ENCODE measurements at places on chromosomes 4 and X. TPM values are rescaled to one million over a fixed set of nuclear protein-coding genes. Genes with fewer than 3 reads are reported as not detected.

IGSF1 gene
- total RNA-seq, result not detected

- no peak overlapping the region for H3K27ac ChIP-seq
- H3K4me3 ChIP-seq, result no peak overlapping the region
- H3K36me3 ChIP-seq, result no peaks in the 10 kb centered on the region
- no peak for DNase-seq
- H3K4me1 ChIP-seq, result no peaks in the 10 kb centered on the region
- no peaks in the 10 kb centered on the region for H3K27me3 ChIP-seq
These were observed 247.7 kb downstream of the ANKRD50 start for GRCh38 chr4:124464836-124465235.

DNA sequence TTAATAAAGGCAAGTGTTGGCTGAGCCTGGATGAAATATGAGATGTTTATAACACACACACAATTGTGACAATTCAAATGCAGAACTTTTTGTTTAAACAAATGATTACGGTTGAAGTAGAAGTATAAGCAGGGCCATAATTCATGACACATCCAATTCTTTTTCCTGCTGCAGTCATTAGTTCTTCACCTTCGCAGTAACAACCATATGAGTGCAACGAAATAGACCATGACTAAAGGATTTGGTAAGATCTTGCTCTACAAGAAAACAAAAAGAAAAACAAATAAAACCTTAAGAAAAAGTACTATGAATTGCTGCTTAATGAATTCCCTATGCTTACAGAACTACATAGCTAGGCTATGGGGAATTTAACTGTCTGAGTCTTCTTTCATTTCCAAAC, 13.9 kb upstream of the BMPR1B start:
- H3K4me1 ChIP-seq, result no peaks in the 10 kb centered on the region
- no peaks in the 10 kb centered on the region for H3K27me3 ChIP-seq
- no peak overlapping the region for H3K4me3 ChIP-seq
- no peaks in the 10 kb centered on the region for H3K36me3 ChIP-seq
- DNase-seq, result no peak
- no peak overlapping the region for H3K27ac ChIP-seq

CXCL3 gene
- total RNA-seq, result 5.3 TPM

GRCh38 chrX:24285082-24285481, 28.8 kb downstream of the SUPT20HL2 start:
- no peak overlapping the region for H3K4me3 ChIP-seq
- no peaks in the 10 kb centered on the region for H3K27me3 ChIP-seq
- H3K4me1 ChIP-seq, result no peaks in the 10 kb centered on the region
- no peak for DNase-seq

AP1AR gene
- total RNA-seq, result 11.6 TPM

GRCh38 chr4:121898150-121898549, 27.9 kb upstream of the BBS7 start:
- no peaks in the 10 kb centered on the region for H3K27me3 ChIP-seq
- no peak overlapping the region for H3K4me3 ChIP-seq
- H3K4me1 ChIP-seq, result no peaks in the 10 kb centered on the region
- no peaks in the 10 kb centered on the region for H3K36me3 ChIP-seq

CD38 gene
- 2.9 TPM for total RNA-seq

- H3K4me1 ChIP-seq, result no peaks in the 10 kb centered on the region
- no peaks in the 10 kb centered on the region for H3K27me3 ChIP-seq
- peaks cover 10% of the 10 kb centered on the region for H3K36me3 ChIP-seq
- H3K27ac ChIP-seq, result peak overlapping the region; percentile 18
- H3K4me3 ChIP-seq, result no peak overlapping the region
These were observed 277.5 kb upstream of the AGTR2 start for GRCh38 chrX:115892787-115893671.

DNA sequence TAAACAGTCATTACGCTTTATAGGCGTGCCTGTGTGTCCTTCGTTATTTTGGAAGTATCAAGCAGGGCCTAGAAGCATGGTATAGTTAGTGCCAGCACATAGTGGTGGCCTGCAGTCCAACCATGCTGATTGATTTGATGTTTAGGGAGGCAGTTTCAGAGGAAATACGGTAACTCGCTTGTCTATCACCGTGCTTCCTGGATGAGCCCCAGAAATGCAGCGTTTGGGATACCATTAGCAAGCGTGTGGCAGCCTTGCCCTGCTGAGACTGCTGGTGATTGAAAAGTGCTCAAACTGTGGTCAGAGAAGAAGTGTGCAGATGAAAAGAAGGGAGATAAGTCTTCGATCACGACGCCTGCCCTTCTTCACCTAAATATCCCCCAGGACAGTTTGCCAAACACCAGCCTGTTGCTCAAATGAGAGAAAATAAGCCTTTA, 158.4 kb downstream of the CHIC2 start:
- peak overlapping the region; percentile 42 for H3K27ac ChIP-seq
- H3K4me1 ChIP-seq, result peaks cover 7% of the 10 kb centered on the region

DNA sequence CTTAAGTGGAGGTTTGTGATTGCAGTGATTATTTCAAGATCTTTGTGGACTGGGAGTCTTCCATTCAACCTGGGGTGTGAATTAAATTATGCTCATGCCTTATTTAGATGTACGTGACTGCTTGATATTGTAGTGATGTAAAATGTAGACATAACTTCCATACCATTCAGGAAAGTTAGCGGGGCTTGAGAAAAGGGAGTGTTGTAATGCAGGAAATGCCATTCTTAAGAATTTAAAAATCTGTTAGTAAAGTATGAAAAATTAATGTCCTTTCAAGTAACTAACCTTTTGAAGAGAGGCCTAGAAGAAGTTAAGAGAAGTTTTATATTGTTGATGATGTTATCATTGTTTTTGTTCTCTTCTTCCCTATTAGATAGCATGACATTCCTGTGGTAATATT, 318.2 kb downstream of the CCSER1 start:
- no peak overlapping the region for H3K27ac ChIP-seq
- H3K4me3 ChIP-seq, result no peak overlapping the region
- DNase-seq, result no peak
- no peaks in the 10 kb centered on the region for H3K27me3 ChIP-seq

DNA sequence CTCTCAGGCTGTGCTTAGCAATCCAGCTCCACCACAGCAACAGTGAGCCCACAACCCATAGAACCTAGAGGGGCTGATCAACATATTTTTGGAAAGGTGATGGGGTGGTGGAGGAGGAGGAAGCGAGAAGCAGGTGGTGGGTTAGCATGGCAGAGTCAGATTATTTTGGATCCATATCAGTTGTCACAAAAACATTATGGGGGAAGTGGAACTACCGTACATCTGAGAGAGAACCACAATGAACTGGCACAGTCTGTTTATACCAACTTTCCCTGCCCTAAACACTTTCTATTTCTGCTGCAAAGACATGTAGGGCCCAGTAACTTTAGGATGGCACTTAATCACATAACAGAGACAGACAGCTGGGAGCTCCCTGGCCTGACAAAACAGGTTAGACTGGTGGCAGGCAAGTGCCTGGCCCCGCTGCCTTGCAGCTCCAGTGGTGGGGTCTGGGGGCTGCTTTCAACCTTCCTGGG, 4.3 kb downstream of the SLC9A7 start:
- H3K4me1 ChIP-seq, result peaks cover 12% of the 10 kb centered on the region
- DNase-seq, result no peak
- no peaks in the 10 kb centered on the region for H3K27me3 ChIP-seq
- H3K4me3 ChIP-seq, result no peak overlapping the region
- H3K27ac ChIP-seq, result no peak overlapping the region
- H3K36me3 ChIP-seq, result no peaks in the 10 kb centered on the region

GRCh38 chr4:98204236-98204553, 57.0 kb upstream of the RAP1GDS1 start:
- no peaks in the 10 kb centered on the region for H3K36me3 ChIP-seq
- no peak for DNase-seq

- H3K27me3 ChIP-seq, result no peaks in the 10 kb centered on the region
- peaks cover 56% of the 10 kb centered on the region for H3K36me3 ChIP-seq
- H3K27ac ChIP-seq, result peak overlapping the region; percentile 81
These were observed 19.3 kb downstream of the SCARB2 start for GRCh38 chr4:76194325-76194724.

GALNTL6 gene
- total RNA-seq, result 0.58 TPM

DNA sequence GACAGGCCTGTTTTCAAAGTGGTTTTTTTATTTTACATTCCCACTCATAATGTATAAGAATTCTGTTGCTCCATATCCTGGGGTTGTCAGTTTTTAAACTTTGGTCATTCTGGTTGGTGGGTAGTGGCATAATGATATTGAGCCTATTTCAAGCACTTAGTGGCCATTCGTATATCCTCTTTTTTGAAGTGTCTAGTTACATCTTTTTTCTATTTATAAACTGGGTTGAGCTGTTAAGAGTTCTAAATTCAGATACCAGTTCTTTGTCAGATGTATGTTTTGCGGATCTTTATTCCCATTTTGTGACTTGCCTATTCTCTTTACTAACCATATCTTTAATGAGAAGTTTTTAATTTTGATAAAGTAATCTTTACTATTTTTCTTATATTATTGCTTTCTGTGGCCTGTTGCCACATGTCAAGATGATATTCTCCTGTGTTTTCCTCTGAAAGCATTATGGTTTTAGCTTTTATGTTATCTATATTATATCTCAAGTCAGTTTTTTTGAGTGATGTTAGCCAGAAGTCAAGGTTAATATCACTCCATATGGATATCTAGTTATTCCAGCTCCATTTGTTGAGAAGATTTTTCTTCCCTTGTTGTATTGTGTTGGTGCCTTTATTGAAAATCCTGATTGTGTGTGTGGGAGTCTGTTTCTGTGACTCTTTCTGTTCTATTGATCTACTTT, 110.9 kb downstream of the FHIP1A start:
- H3K27ac ChIP-seq, result no peak overlapping the region
- H3K27me3 ChIP-seq, result no peaks in the 10 kb centered on the region
- H3K4me3 ChIP-seq, result no peak overlapping the region
- no peak for DNase-seq
- H3K4me1 ChIP-seq, result no peaks in the 10 kb centered on the region
- H3K36me3 ChIP-seq, result no peaks in the 10 kb centered on the region

DNA sequence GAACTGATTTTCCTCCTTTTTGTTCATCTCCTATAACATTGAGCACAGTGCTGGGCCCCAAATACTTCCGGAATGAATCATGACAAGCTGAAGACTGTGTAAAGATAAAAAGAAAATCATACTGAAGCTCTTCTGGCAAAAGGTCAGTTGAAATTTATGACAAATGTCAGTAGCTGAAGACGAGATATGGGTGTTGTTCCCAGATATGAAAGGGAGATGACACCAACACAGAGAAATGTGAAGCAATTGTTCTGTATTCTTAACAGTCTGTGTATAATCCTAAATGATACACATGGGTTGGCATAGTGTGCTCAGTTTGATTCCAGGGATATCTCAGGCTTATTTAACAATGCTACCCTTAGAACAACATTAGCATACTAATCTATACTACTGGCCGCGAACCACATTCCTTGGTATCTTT, 170.5 kb upstream of the PITX2 start:
- H3K27ac ChIP-seq, result no peak overlapping the region
- H3K36me3 ChIP-seq, result no peaks in the 10 kb centered on the region
- H3K4me3 ChIP-seq, result no peak overlapping the region
- no peaks in the 10 kb centered on the region for H3K27me3 ChIP-seq
- H3K4me1 ChIP-seq, result no peaks in the 10 kb centered on the region

DNA sequence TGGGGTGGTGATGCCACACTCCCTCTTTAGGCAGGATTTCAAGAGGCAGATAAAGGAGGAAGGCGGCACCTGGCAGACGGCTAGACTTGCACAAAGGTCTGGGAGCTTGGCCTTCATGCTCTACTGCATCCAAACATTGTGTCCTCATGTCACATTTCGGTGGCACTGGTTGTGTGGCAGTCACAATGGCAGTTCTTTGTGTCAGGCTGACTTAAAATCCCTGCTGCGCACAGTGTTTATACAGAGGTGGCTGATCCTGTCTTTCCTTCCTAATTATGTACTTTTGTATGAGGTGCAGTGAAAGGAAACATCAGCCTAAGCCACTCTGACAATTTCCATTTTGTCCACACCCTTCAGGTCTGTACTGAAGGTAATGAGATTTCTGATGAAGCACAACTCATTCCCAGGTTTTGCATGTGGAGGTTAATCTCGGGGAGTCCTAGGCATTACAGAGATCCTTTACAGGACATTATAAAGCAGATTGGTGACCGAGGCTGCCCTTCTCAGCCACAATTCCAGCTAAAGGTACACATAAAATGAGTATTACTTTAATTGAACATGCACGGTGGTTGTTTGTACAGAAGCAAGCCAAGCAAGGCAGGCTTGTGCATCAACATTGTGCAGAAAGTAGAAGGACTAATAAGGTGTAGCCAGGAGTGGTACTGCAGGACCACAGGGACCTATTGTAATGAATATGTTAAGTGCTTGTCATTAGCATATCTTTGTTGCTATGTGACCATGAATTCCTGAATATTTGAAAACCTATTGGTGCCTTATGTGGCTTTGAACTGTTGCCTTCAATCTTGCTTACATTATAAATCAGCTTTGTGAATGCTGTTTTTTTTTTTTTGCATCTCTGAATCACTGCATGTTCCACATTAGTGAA, 147.6 kb downstream of the STK32B start:
- DNase-seq, result no peak
- H3K27me3 ChIP-seq, result no peaks in the 10 kb centered on the region
- no peak overlapping the region for H3K4me3 ChIP-seq
- no peaks in the 10 kb centered on the region for H3K4me1 ChIP-seq
- H3K36me3 ChIP-seq, result no peaks in the 10 kb centered on the region
- H3K27ac ChIP-seq, result no peak overlapping the region

DNA sequence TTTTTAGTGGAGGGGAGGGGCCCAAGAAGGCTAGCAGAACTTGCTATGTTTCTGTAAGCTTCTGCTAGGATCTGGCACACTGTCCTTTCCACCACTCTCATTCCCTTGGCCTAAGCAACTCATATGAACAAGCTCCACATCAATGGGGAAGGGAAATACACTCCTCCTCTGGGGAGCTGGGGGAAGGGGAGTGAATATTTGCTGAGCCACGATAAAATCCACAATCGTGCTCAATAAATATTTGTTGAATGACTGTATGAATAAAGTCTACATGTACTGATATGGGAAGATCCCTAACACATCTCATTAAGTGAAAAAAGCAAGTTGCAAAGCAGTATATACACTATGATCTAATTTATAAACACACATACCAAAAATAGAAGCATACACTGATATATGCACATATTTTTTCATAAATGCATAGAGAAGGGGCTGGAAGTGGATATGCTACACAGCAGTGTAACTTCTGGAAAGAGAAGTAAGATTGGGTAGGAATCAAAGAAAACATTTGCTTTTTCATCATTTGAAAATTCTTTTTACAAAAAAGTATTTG, 95.8 kb upstream of the EFHC2 start:
- H3K27me3 ChIP-seq, result no peaks in the 10 kb centered on the region
- H3K27ac ChIP-seq, result no peak overlapping the region
- H3K4me3 ChIP-seq, result no peak overlapping the region
- H3K4me1 ChIP-seq, result peaks cover 11% of the 10 kb centered on the region

DNA sequence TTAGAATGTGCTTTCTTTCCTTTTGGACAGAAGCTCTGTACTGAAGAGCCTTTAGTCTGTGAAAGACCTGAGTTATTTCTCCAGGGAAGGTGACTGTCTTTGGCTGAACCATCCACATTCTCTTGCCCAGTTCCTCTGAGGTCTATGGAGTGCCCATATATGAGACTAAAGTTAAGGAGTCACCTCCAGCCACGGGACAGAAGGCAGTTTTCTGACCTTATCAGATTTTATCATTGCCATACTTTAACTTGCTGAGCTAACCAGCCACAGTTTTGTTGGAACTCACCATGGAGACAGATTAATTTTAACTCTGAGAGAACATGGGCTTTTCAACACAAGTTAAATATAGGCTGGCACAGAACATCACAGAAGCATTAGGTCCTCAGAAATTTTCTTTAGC, 26.3 kb downstream of the IL1RAPL1 start:
- no peaks in the 10 kb centered on the region for H3K36me3 ChIP-seq
- H3K4me1 ChIP-seq, result no peaks in the 10 kb centered on the region
- H3K27ac ChIP-seq, result no peak overlapping the region
- H3K4me3 ChIP-seq, result no peak overlapping the region

TENM3 gene
- total RNA-seq, result 8.3 TPM

GRCh38 chrX:153880440-153880815, 5.5 kb downstream of the L1CAM start:
- H3K4me3 ChIP-seq, result no peak overlapping the region
- DNase-seq, result no peak

DCX gene
- total RNA-seq, result not detected

TBC1D8B gene
- total RNA-seq, result 7.7 TPM
